Stimulated activated CD8-positive, alpha-beta memory T cell treated with anti-CD3 and anti-CD28 coated beads, Interleukin-2, amount 100 ng/mL, for 1 hour (primary cell): ENCODE measurements at places on chromosomes 5 and 9.

DNA sequence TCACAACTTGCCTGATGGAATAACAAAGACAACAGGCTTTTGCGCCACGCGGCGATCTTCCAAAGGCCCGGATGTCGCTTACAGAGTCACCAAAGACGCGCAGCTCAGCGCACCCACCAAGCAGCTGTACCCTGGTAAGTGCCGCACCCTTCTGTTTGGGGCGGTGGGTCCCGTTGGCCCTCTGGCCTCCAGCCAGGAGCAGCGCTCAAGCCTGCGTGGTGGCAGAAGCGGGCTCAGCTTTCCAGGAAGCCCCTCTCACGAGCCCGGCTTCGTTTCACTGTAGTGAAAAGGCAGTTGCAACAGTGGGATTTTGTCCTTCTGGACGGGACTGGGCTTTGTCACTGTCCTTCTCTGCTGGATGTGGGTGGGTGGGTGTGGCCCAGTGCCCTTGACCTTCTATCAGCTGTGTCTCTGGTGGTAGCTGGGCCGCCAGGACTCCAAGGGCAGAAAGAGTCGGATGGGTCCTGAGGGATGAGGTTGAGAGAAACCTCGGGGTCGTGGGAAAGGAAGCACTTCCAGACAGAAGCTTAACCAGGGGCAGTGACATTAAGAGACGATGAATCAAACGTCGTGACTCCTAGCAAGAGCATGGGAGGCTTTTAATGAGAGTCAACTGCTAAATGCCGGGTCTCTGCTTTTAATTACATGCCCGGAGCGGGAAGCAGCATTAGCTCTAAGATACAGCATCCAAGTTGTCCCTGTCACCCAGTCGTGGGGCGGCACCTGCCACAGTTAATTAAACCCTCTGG is 49.5 kb downstream of the COL5A1 start:
- DNase-seq: no peak

DNA sequence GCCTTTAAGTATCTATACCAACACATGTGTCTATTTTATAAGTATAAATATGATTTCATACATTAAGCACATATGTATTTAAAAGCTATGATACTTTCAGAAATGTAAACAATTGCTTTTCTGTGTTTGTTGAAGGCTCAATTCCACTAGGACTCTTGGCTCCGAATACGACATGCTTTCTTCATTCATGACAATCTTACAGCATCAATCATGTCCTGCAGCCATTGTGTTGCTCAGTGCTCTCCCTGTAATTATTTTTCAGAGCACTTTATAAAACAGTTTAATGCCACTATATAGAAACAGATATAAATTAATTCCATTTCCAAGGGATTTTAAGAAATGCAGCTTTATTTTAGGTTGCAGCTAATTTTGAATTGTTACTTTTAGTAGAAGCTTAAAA is 167.3 kb downstream of the TAF11L14 start:
- no peak for DNase-seq

GRCh38 chr9:135224921-135225541 is 137.6 kb downstream of the OLFM1 start:
- DNase-seq: no peak

DNA sequence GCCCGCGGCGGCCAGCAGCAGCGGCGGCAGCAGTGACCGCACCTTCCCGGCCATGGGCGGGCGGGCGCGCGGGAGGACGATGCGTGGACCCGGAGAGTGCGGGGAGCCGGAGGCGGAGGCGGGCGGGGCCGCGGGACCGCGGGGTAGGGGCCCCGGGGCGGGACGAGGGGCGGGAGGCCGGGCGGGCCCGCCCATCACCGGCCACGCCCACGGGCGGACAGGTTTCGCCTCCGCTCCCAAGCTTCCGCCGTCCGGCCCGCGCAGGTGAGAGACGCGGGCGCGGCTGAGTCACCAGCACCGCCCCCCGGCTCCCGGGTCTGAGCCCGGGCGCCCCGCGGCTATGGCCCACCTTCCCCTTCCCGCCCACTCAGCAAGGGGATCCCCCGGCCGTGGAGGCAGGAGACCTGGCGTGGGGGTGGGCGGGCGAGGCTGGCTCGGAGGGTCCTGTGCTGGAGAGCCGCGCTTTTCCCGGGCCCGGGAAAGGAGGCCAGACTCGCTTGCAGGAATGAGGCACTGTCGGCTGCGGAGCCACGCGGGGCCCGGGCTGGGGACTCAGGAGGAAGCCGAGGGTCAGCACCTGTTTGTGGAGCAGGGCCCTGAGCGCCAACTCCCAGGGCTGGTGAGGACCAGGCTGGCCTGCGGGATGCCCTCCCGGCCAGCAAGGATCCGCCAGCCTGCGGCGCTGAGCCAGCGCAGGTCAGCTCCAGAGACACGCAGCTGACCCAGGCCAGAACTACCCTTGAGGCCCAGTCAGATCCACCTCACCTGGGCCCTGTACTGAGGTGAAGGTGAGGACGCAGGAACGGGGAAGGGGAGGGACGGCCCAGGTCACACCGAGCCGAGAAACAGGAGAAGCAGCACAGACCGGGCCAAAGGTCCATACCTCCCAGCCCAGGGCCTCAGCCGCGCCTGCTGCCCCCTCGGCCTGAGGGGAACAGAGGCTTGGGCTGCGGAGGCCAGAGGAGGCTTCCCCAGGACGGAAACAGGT is at the start of gene ENTPD2:
Gene ENTPD2 (minus strand): TSS at position 118 of the 988 bp plus-strand sequence. CDS start 64 bp downstream, at position 54.
- no peak for DNase-seq

DNA sequence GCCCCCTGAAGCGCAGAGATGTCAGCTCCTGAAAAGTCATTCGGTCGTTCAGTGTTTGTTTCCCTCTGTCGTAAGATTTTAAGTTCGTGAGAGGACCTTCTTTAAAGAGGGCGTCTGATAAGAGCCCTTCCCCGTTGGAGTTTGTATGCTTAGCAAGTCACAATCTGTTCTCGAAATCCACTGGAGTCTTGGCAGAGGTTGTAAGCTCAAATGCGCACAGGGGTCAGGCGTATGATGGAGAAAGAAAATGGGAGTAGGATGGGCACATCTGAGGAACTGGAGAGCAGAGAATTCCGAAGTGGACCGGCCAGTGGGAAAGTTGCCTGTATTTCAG is 710 bp downstream of the HSD17B4 start:
- no peak for DNase-seq

DNA sequence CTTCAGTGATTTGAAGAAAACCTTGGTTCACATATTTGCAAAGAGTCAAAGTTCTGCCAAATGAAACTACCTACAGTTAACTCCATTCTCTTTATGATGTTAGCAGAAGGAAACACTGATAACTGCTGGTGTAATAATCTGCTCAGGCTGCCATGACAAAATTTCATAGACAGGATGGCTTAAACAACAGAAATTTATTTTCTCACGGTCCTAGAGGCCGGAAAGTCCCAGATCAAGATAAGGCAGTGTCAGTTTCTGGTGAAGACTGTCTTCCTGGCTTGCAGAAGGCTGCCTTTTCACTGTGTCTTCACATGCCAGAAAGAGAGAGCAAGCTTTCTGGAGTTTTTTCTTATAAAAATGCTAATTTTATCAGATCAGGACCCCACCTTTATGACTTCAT is 102.4 kb upstream of the PARP8 start:
- DNase-seq: no peak
